Renal pelvis (tissue), 12 donors: ENCODE measurements at places on chromosomes 4 and X.

- DNase-seq, result no peak
These were observed 1755.2 kb downstream of the C4orf33 start for GRCh38 chr4:130851107-130851506.

GRCh38 chr4:174604198-174604597 lies 81.9 kb upstream of the HPGD start:
- DNase-seq, result no peak

GRCh38 chr4:90127706-90128345 lies 632 bp downstream of the CCSER1 start:
- DNase-seq, result no peak

DNA sequence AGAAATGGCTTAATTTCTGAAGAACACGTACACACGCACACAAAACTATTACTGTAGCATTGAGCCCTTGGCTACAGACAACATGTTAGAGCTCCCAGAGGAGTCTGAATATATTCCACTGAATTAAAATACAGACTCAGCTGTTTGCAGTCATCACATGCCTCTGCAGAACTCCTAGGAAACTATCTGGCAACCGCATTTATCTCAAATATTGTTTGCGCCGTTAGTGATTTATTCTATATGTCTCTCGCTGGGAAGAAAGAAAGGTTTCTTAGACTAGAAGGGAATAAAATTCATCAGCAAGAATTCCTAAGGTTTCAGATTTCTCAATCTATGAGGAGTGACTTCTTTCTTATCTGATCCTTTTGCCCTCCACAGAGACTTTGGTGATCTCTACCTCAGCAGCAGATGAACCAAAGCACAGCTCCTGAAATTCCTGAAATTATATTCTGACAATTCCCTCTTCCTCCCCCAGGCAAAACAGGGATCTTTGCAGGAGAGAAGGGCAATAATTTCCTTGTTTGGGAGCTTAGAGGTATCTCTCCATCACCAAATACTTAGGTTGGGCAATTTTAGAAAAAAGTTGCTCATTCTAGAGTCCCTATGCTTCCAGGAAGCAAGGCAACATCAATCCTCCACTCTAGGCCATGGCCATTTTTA lies 199.2 kb downstream of the APBB2 start:
- no peak for DNase-seq

GRCh38 chr4:17662694-17663093 lies 48.3 kb downstream of the MED28 start:
- no peak for DNase-seq

DNA sequence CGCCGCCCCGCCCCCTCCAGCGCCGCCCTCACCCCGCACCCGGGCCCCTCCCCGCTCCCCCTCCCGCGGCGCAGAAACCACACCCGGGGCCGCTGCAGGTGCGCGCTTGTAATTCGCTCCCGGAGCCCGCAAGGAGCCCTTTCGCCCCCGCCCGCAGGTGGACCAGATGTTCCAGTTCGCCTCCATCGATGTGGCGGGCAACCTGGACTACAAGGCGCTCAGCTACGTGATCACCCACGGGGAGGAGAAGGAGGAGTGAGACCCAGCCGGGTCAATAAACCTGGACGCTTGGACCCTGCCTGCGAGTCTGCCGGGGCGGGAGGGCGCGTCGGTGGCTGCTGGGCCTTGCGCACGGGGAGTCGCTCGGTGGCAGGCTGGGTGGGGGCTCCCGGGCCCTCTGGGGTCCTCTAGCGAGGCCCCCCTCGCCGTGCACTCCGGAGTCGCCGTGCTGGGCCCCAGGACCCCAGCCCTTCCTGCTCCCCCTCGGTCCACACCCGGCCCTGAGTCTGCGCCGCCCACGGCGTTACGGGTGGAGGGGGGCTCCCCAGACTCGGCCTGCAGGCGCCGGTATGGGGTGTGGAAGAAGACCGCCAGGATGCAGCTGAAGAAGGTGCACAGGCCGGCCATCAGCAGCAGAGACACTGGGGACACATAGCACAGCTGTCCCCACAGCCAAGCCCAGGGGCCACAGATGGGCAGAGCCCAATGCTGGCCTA lies 7.1 kb downstream of the SLC49A3 start:
- DNase-seq, result no peak

GRCh38 chr4:4595252-4595651 lies 53.4 kb upstream of the STX18 start:
- DNase-seq, result no peak

- no peak for DNase-seq
These were observed 62.8 kb upstream of the DOCK11 start for GRCh38 chrX:118432799-118433198.

- DNase-seq, result no peak
These were observed 49.9 kb upstream of the MTMR1 start for GRCh38 chrX:150643271-150643670.
